Stimulated activated CD8-positive, alpha-beta memory T cell treated with anti-CD3 and anti-CD28 coated beads, Interleukin-7, amount 100 ng/mL, for 24 hours (primary cell): ENCODE measurements at places on chromosomes 1 and 21.

DNA sequence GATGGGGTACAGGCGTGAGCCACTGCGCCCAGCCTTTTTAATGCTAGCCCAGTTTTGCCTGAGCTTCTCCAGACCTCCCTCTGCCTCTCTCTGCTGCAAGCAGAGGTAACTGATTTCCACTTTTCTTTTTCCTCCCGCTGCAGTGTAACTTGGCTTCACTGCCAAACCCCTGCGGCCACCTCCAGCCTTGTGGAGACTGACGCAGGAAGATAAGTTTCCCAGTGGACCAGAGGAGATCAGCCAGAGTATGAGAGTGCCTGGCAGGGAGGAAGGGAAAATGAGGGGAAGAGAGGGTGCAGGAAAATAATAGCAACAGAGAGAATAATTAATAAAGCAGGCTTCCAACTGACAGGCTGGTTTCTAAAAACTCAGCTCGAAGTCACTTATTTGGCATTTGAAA, 143.7 kb downstream of the PCNX2 start:
- DNase-seq, result no peak

DNA sequence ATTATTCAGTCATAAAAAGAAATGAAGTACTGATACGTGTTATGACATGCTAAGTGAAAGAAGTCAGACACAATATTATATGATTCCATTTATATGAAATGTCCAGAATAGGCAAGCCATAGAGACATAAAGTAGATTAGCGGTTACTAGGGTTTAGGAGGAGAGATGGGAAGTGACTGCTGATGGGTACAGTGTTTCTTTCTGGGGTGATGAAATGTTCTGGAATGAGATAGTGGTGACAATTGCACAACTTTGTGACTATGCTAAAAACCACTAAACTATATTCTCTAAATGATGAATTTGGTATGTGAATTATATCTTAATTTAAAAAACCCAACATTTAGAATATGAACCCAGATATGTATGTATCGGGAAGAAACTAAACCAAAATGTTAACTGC, 27.6 kb downstream of the IPP start:
- no peak for DNase-seq

DNA sequence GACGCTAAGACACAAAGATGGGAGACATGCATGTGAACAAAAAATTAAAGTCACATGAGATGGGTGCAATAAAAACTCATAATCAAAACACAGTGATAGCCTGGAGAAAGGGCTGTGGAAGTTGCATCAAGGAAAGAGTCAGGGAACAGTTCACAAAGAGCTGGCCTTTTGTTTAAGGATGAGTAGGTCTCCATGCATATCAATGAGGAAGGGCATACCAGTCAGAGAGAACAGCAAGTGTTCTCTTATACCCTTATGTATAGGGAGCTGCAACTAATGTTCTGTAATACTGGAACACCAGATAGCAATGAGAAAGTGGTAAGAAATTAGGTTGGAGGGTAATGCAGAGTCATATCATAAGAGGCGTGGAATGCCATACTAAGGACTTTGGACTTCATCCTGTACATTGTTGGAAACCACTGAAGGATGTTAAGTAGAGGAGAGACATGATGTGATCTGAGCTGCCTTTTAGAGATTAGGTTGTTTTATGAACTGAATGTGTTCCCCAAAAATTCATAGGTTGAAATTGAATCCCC, 46.7 kb upstream of the SAMD13 start:
- no peak for DNase-seq

GRCh38 chr21:45339421-45340402, 52.0 kb upstream of the POFUT2 start:
- DNase-seq, result no peak

GRCh38 chr1:169161496-169162194, 55.2 kb downstream of the ATP1B1 start:
- no peak for DNase-seq
